Ascending aorta (tissue), 2 donors: ENCODE measurements at places on chromosomes 16 and 17.
A peak's percentile ranks its signal among the peaks of the same experiment; 100 is the strongest.

GRCh38 chr16:84548508-84548907 lies 44.0 kb upstream of the MEAK7 start:
- DNase-seq: no peak

DNA sequence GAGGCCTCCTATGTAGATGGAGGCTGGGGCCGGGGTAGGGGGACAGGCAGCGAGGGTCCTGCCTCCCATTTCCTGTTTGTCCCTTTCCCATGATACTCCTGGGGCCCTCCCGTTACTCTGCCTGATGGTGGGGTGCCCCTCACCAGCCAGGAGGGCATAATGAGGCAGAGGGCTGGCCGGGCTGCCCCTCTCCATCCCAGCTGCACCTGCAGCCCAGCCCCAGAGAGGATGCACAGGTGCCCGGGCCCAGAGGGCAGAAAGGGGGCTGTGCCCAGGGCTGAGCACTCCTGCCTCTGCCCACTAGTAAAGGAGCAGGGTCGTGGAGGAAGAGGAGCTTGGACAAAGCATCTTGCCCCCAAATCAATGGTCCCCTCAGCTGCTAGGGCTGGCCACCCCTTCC lies 10.4 kb downstream of the ADAM11 start:
- no peak for DNase-seq

- DNase-seq: no peak
Observed at GRCh38 chr16:12153662-12154061, 177.1 kb downstream of the SNX29 start.

DNA sequence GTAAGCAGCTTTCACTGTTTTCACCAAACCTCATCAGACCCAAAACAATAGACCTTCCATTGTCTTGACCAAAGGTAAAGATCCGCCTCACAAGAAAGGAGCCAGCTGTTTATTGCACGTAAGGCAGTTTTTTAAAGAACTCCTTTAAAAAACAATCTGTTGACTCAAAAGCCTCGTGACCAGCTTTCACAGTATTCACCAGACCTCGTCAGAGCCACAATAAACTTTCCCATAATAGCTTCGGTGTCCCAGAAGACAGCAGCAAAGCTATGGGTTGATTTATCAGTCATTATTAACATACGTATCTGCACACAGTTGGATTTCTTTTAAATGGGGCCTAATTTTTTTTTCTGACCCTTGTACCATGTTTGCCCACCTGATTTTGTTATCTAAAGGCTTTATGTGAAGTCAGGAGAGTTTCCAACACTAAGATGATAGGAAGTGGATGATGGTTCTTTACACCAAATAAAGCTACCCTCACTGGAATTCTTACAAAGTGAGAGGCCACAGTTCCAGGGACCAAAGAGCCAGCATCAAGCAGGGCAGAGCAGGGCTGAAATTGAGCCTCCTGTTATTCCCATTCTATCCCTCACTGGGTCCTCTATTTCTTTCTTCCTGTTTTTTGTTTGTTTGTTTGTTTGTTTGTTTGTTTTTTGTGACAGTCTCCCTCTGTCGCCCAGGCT lies 17.6 kb upstream of the HELZ start:
- peak; percentile 30 for DNase-seq

DNA sequence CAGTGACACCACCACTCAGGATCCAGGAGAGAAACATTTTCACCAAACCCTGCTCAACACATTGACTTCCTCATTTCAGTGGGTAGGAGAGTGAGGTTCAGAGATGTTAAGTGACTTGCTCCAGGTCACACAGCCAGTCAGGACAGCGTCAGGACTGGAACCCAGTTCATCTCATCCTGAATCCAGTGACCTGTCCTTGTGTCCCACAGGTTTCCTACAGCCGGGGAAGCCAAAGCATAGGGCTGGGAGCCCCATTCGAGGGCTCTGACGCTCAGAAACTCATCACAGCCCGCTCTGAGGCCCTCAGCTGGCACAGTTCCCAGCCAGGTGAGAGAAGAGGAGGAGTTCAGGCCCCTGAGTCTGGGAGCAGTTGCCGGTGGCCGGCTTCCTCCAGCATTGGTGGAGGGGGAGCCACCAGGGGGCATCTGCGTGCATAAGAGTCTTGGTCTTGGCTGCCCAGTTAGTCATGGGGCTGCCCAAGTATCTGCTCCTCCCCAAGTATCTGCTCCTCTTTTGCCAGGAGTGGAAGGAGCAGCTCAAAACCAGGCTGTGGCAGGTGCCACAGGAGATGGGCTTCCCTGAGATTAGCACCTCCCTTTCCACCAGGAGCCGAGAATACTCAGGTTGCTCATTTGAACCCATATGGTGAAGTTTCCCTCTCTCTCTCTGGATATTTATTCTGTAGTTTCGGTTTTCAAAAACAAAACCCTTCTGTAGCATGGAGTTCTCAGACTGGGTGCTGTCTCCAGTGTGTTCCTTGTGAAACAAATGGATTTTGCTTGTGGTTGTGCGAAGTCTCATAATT lies 56.0 kb downstream of the TNFRSF13B start:
- no peak for DNase-seq

DNA sequence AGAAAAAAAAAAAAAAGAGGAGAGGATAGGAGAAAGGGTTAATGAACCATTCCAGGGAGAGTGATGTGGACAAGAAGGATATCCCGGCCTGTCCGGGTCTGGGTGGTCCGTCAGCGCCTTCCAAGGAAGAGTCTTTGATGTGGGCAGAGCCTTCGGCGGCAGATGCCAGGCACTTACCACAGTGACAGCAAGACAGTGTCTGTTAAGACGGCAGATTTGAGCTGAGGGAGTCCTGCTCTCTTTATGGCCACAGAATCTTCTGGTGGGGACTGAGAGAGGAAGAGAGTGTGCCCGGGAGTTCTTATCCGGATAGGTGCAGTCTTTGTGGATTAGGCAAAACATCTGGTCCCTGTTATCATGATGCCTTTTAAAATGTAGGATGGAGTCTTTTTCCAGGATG lies 95.2 kb downstream of the ZDHHC7 start:
- DNase-seq: no peak

DNA sequence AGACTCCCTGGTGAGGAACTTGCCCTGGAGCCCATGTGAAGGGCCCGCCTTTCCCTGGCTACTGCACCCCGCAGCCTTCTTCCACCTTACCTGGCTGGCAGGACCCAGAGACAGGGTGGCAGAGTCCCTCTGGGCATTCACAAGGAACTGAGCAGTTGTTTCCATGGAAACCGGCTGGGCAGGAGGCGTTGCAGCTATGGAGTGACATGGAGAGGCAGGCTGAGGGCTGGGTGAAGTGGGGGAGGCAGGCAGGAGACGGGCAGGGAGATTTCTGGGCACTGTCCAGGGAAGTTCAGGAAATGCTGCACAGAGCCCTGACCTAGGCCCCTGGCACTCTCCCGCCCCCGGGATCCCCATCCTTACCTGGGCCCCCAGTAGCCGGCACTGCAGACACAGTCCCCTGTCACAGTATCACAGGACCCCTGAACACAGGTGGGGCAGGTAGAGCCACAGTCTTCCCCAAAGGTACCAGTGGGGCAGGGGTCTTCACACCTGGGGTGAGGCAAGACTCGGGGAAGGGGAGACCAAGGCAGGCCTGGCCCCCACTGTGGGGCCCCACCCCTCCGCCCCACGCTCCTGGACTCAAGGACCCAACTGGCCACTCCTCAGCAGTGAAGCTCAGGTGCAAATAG lies 5.9 kb downstream of the SCARF1 start:
- no peak for DNase-seq
